ENCODE measurements at places on chromosomes 4 and X.

DNA sequence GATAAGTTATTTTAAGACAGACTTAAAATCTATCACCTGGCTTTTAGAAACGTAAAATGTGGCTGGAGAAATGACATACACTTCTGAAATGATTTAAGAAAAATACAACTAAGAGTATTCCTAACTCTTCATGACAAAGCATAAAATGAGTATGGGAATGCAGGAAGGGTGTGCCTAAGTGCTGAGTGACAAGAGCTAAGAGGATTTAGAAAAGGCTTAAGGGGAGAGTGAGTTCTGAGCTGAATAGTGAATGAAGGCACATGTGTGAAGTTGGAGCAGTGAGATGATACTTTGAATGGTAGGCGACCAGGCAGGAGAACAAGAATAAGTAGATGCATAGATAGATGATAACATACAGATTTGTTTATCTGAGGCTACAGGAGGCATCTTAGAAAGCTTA lies 458.3 kb upstream of the TENM3 start:
- no peak for DNase-seq

DNA sequence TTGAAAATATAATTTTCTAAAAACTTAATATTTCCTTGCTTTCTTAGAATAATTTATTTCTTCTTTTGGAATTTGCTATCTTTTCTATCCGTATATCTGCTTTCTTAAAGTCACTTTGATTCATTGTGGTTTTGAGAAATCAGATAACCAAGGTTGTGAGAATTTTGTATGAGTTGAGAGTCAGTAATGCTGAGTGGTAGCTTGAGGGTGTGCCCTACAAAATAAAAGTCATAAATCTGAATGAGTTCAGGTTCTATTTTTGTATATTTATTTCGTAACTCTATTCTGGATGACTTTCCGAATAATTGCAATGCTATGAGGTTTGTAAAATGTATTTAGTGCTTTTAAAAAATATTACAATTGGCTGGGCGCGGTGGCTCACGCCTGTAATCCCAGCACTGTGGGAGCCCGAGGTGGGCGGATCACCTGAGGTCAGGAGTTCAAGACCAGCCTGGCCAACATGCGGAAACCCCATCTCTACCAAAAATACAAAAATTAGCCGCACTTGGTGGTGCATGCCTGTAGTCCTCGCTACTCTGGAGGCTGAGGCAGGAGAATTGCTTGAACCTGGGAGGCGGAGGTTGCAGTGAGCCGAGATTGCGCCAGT lies 8.9 kb downstream of the COPS4 start:
- no peak for DNase-seq

DNA sequence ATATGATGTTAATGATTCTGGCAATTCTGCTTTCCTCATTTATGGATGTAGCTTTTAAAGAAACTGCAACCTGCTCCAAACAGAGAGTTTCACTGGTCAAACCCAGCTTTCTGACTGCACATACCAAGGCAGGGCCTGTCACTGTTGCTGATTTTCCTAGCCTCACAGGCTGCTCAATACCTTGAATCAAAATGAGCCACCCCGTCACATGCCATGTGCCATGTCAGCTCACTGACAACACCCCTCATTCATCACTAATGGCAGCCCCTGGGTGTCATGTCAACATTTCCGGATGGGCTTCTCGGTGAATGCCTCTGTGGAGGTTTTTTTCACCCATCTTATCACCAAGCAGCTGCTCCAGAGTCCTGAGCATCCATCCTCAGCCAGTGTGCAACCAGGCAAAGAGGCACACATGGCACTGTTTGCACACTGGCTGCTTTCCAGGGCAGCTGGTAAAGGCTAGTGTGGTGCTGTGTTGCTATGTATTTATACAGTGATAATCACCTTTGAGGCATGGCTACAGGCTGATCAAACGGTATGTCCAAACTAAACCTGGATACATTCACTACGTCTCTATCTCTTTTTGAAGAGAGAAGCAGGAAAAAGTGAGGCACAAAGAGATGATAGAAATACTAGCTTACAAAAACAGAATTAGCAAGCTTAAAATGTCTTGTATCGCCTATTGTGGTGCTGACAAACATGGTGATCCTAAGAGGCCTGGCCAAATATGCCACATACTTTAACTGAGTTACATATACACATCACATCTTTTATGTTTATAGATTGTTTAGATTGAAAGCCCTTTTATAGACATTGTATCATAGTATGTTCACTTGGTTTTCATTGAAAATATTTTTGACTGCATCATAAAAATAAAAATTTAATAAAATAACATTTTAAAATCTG lies 94.6 kb upstream of the INPP4B start:
- DNase-seq, result no peak

GRCh38 chrX:65635378-65635777 lies 32.1 kb upstream of the MSN start:
- no peak for DNase-seq

- DNase-seq, result no peak
These were observed 440.0 kb upstream of the IGFBP7 start for GRCh38 chr4:57550198-57550597.

- DNase-seq, result no peak
These were observed 14.4 kb upstream of the CENPU start for GRCh38 chr4:184748251-184748652.

DNA sequence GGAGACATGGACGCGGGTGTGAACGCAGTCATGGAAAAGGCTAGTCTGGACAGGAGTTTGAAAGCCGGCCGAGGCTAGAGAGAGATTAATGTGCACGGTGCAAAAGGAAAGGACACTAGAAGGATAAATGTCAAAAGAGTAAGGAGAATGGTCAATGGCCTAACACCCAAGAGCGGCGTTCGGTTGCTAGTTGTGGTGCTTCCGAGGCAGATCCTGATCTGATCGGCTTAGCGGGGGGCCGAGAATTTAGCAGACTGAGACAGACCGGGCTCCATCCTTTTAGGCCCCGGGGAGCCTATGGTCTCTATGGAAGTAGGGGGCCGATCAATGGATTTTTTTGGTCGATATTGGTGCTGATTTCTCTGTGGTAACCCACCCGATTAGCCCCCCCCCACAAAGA lies 6.9 kb downstream of the GAGE10 start:
- DNase-seq, result no peak

DNA sequence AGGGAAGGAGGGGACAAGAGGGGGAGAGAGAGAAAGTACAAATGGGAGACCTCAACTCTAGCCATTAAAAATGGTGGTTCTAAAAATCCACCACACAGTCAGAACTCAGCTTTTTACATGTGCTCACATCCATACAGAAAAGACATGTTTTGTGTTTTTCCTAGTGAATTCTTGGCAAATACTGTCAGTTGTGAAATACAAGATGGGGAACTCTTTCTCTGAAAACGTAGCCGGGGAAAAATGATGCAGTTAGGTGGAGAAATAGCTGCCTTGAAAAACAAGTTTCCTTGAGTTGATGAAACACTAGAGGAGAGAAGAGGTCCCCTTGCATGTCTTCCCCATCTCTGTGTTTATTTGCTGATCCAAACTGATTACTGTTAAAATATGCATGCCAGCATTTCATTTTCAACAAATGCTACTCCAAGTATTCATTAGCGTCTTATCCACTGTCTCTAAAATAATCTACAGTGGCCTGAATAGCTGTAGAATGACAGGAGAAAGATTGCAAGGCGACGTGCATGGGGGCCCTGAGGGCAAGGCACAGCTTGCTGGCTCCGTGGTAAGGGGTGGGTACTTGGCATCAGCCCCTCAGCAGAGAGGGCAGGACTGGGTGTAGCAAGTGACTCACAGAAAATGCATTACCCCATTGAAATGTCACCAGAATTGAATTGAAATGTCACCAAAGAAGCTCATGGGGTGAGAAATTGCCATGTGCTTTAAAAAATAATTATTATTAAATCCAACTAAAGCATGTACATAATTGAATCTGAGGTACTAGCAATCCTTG lies 48.1 kb upstream of the TBL1X start:
- no peak for DNase-seq

DNA sequence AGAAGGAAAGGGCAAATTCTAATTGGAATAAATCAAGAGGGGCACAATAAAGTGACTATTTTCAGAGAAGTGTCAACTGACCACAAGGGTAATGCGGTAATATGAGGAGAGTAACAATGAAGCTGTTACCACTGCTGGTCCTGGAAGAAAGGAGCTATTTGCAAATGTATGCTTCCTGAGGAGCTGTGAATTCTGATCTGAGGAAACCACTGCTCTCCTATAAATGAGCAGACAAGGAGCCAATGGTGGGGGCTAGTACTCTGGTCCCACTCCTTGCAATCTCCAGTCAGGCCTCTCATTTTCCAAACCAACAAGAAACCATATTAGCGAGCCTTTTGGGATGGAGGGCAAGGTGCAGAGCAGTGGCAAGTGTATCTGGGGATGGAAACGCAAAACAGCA lies 770.2 kb downstream of the FSTL5 start:
- DNase-seq, result no peak

- no peak for DNase-seq
These were observed 150.1 kb downstream of the DHX15 start for GRCh38 chr4:24434241-24434640.

GRCh38 chr4:6657242-6658208 lies 17.0 kb downstream of the MRFAP1 start:
- DNase-seq, result no peak

DNA sequence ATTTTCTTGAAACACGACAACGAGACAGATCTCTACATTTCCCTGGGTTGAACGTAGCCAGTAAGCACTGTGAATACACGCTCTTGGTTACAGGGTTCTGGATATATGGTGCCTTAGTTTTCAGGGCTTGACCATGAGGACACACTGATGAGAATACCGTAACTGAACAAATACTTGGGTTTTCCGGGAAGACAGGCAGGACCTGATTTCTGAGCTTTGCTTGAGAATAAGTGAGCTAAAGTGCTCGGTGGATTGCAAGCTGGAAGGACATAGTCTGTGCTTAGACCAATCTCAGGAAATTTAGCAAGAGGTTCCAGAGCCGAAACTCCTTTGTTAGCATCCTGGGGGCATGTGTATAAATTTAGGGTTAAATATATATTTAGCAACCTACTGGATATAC lies 876 bp upstream of the TACR3 start:
- no peak for DNase-seq

GRCh38 chrX:10545882-10546281 lies 74.5 kb downstream of the MID1 start:
- DNase-seq, result no peak

DNA sequence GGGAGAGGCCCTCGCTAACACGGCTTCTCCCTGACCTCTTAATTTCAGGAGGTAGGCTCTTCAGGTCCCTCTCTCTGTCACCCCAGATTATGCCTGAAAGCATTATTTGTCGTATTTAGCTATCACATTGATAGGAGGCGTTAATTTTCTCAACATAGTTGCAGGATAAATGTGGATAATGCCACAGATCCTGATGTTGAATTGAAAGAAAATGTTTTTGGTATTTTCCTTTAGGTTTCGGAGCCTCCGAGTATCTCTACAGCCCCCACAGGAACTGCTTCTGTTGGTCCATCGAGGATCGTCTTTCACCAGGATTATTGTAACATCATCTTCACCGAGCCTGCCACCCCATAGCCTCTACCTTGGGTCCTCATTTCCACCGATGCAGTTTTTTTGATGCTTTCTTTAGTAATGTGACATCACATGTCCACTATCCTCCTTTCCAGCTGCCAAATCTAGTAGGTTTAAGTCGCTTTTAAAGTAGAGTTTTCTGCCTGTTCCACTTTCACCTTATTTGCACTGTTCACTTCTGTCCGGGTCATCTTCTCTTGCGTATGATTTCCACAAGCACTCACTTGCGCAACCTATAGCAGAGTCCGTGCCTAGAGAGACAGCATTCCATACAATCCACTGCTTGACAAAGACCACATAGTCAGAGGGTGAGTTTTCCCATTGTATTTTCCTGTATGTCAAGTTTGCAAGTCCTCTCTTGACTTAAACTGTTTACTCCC lies 665 bp downstream of the TIGD2 start:
- no peak for DNase-seq

GRCh38 chr4:54439831-54440243 lies 210.7 kb downstream of the PDGFRA start:
- DNase-seq, result no peak

DNA sequence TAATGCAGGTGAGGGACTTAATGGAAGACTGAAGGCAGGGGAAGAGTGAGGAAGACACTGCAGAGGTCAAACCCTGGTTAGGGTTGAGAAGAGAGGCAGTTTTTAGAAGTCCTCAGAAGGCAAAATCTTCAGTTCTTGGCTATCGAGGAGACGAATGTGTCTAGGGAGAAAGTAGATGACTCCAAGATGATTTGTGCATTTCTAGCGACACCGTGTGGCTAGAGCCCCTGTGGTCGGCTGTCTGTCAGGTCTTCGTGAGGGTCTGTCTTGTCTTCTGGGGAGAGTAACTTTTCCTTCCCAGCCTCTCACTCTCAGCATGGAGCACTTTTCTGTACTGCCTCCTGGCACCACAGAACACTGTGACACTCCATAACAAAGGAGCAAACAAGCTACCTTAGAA lies 458.1 kb downstream of the STIM2 start:
- DNase-seq, result no peak

GRCh38 chrX:15158350-15158735 lies 111.5 kb downstream of the ASB9 start:
- no peak for DNase-seq

DNA sequence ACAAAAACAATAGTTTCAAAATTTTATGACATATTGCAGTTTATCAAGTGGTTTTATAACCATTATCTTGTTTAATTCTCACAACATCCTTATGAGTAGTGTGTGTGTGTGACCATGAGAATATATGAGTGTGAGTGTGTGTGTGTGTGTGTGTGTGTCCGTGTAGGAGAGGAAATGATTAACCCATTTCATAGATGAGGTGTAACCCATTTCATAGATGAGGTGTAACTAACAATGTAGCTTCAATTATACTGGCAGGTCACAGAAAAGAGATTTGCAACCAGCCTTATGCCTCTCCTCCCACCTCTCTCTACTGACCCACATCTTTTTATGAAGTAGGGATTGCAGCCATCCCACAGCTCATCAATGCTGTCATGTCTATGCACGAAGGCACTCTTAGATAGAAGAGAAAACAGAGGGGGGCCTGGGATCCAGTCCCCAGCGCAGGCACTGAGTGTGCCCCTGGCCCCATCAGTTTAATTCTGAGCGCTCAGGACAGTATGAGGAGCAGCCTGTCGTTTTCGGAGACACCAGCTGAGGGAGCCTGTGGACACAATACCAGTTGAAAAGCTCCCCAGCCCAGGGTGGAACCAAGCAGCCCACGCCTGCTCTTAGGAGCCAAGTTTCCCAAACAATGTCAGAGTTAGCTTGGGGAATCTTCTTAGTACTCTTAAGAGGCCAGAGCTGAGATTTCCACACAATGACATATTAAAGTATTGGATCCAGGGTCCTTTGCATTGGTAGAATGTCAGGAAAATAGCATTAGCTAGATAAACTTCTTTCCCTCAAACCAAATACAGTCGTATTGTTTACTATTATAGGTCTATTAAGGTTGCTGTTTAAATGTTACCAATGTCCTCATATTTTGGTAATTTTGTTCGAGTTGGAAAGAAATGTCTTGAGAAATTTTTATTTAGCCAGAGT lies 88.6 kb downstream of the PALLD start:
- DNase-seq, result peak; percentile 57

Data from omental fat pad (tissue), 4 donors.